Calu3 (cell line): ENCODE measurements at places on chromosomes 6 and 20.

DNA sequence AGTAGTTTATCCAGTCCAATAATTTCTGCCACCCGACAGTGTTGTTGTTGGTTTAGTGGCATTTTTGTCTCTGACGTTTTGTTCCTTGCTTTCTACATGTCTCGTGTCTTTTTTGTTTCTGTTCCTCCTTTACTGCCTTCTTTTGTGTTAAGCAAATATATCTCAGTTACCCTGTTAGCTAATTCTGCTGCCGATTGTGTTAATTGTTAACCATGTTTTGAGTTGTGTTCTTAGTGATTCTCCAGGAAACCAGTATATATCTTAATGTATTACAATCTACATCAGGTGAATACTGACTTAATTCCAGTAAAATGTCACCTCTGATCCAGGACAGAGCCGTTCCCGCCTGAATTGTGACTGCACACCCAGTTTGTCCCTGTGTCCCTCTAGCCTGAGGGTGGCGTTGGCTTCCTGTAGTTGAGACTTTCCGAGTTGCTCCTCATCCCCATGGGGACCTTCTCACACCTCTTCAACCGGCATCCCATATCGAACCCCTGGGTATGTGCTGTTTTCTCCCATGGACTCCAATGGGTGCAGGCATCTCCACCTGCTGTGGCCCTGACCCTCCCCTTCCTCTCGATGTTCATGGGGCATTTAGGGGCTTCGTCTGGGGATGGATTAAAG is 35.8 kb upstream of the BHLHE23 start:
- H3K27me3 ChIP-seq = peaks cover 100% of the 10 kb centered on the region
- H3K4me3 ChIP-seq = no peak overlapping the region
- peaks cover 11% of the 10 kb centered on the region for H3K4me1 ChIP-seq
- no peak overlapping the region for H3K27ac ChIP-seq
- no peaks in the 10 kb centered on the region for H3K36me3 ChIP-seq
- no peak for DNase-seq

DNA sequence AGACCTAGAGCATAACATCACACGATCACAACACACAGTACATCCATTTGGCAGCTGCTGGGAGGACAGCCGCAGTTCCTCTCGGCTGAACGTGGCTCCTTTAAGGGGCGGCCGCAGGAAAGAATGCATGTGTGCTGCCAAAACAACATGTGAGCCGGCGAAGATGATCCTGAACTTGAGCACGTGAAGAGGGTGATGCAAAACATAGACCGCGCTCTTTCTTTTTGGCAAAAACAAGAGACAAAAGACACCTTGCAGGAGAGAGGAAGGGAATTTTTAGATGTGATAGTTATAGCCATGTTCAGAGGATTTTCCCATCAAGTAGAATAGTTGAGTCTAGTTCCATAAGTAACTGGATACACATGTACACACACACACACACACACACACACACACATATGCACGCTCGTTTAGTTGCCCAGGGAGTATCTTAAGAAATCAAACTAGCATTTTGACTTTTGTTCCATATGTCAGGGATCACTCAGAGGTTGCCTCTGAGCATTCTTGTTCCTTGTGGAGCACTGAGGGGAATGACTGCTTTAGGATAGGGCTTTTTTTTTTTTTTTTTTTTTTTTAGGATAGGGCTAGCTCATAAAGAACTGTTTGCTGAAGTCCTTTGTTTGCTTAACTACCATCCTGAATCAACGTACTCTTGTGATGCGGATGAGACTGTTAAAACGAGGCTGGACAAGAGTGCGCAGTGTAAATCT is 21.7 kb upstream of the RANBP9 start:
- peak; percentile 6 for DNase-seq
- peaks cover 12% of the 10 kb centered on the region for H3K27me3 ChIP-seq
- no peak overlapping the region for H3K27ac ChIP-seq
- H3K4me3 ChIP-seq = peak overlapping the region; percentile 55
- peaks cover 5% of the 10 kb centered on the region for H3K36me3 ChIP-seq
- H3K4me1 ChIP-seq = peaks cover 8% of the 10 kb centered on the region

GRCh38 chr6:137390334-137390733 is 103.9 kb downstream of the OLIG3 start:
- no peaks in the 10 kb centered on the region for H3K36me3 ChIP-seq
- H3K4me1 ChIP-seq = no peaks in the 10 kb centered on the region
- H3K27me3 ChIP-seq = peaks cover 38% of the 10 kb centered on the region
- DNase-seq = no peak
- H3K4me3 ChIP-seq = no peak overlapping the region

- H3K4me1 ChIP-seq = no peaks in the 10 kb centered on the region
- no peak overlapping the region for H3K27ac ChIP-seq
- DNase-seq = no peak
- no peaks in the 10 kb centered on the region for H3K27me3 ChIP-seq
- peak overlapping the region; percentile 30 for H3K4me3 ChIP-seq
- peaks cover 4% of the 10 kb centered on the region for H3K36me3 ChIP-seq
Observed at GRCh38 chr20:14331646-14332045, 5.8 kb downstream of the FLRT3 start.

DNA sequence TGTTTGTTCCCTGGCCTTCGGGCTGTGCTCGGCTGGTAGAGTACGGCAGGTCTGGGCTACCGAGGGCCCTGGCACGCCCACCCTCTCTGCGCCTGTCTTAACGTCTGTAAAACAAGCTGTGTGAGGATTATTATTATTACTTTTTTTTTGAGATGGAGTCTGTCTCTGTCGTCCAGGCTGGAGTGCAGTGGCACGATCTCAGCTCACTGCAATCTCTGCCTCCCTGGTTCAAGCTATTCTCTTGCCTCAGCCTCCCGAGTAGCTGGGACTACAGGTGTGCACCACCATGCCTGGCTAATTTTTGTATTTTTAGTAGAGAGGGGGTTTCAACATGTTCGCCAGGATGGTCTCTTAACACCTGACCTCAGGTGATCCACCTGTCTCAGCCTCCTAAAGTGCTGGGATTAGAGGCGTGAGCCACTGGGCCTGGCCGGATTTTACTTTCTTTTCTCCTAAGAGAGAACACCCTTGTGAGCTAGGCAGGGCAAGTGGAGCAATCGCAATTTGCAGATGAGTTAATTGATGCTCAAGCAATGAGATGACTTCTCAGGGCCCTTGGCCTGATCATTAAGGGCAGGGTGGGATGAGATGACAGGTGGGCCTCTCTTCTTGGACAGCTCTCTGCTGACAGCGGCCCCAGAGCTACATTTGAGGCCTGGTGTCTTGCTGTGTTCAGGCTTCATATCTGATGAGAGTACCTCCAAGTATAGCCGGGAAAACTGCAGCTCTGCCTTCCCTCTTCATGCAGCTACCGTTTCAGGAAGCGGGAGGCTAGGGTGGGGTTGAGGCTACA is 859 bp upstream of the SMIM29 start:
- peak overlapping the region; percentile 81 for H3K4me3 ChIP-seq
- peak overlapping the region; percentile 97 for H3K27ac ChIP-seq
- H3K4me1 ChIP-seq = peaks cover 48% of the 10 kb centered on the region

DNA sequence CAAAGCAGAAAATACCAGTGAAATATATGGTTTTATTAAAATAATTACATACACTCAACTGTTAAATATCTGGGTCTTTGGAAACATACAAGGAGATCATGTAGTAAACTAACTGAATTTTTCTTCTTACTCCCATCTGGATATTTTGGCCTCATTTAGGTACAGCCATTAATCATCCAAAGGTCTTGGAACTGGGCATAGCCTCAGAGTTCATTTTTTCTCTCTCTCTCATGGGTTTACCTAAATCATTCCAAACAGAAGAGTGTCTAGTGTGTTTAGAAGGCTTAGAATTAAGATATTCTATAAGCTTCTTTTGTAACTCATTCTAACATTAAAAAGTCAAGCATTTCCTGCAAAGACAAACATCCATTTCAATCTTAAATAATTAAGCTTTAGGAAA is 79.4 kb downstream of the HMGCLL1 start:
- H3K4me3 ChIP-seq = no peak overlapping the region
- no peaks in the 10 kb centered on the region for H3K36me3 ChIP-seq
- no peak for DNase-seq
- H3K27ac ChIP-seq = no peak overlapping the region
- H3K4me1 ChIP-seq = no peaks in the 10 kb centered on the region

DNA sequence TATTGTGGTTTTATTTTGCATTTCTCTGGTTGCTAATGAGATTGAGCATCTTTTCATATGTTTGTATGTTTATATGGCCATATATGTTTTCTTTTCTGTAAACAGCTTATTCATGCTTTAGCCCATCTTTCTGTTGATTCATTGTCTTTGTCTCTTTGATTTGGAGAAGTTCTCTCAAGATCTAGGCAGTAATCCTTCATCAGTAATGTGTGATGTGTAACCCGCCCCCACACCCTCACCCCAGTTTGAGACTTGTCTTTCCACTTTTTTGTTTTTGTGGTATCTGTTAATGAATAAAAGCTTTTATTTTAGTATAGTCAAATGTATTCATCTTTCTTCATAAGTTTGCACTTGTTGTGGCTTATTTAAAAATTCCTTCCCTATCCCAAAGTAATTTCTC is 26.0 kb downstream of the ZC3H12D start:
- no peaks in the 10 kb centered on the region for H3K36me3 ChIP-seq
- H3K4me3 ChIP-seq = no peak overlapping the region
- H3K27me3 ChIP-seq = no peaks in the 10 kb centered on the region
- no peak for DNase-seq
- no peaks in the 10 kb centered on the region for H3K4me1 ChIP-seq

GRCh38 chr6:166104107-166104506 is 63.5 kb downstream of the TBXT start:
- DNase-seq = no peak
- H3K36me3 ChIP-seq = no peaks in the 10 kb centered on the region
- H3K27me3 ChIP-seq = peaks cover 42% of the 10 kb centered on the region
- H3K4me1 ChIP-seq = no peaks in the 10 kb centered on the region
- no peak overlapping the region for H3K27ac ChIP-seq
- no peak overlapping the region for H3K4me3 ChIP-seq

DNA sequence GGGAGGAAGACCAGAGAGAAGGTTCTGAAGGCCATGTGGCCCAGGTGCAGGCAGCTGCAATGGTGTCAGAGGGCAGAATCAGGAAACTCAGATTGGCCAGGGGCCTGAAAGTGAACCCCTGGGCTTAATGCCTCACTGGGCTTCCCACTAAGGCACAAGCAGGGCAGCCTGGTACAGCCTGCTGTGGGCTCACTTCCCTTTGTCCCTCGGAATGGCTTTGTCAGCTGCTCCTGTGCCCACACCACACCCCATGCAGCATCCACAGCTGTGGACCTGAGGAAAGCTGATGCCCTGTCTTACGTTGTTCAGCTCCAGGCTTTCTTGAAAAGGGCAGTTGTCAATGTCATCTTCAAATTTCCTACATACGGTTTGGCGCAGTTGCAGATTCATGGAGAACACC is 2.4 kb downstream of the CST9 start:
- no peaks in the 10 kb centered on the region for H3K4me1 ChIP-seq
- H3K27ac ChIP-seq = no peak overlapping the region
- H3K4me3 ChIP-seq = no peak overlapping the region
- H3K36me3 ChIP-seq = no peaks in the 10 kb centered on the region
- no peak for DNase-seq
- no peaks in the 10 kb centered on the region for H3K27me3 ChIP-seq

DNA sequence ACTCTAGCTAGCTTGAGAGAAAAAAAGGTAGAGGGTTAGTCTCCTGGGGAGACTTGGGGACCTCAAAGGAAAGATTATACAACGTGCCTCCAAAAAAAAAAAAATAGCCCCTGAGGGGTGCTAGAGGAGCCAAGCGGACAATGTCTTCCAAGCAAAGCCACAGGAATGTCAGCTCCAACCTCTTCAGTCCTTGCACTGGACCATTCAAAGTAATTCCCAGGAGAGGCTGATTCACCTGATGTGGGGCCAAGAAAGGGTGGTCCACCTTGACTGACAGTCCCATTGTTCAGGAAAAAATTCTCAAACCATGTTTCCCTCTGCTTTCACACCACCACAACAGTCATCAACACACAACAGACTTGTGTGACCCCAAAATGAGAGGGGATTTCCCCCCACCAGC is 30.7 kb downstream of the ASIP start:
- no peak overlapping the region for H3K27ac ChIP-seq
- no peak for DNase-seq
- peaks cover 24% of the 10 kb centered on the region for H3K36me3 ChIP-seq

DNA sequence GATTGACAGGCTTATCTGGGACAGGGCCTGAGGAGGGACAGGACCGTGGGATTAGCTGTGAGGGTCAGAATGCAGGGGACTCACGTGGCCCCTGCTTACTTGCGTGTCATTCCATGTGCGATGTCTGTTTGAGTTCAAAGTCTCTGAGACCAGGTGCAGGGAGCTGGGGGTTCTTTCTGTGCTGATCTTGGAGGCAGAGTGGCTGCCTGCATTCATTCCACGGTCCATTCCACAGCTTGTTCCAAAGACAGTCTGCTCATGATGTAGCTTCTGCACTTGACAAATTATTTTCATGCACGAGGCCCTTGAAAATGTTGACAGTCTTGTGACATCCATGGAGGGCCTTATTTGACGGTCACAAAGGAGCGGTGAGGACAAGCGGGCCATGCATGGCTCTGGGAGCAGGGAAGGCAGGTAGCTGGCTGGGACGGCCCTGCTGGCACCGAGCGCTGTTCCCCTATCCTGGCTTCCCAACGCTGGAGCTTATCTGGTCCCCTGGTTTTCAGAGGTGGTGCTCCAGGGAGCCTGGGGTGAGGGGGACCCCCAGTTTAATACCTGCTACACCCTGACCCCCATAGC is 156.3 kb upstream of the RNF24 start:
- peak overlapping the region; percentile 67 for H3K27ac ChIP-seq
- peaks cover 13% of the 10 kb centered on the region for H3K36me3 ChIP-seq
- peaks cover 27% of the 10 kb centered on the region for H3K4me1 ChIP-seq
- H3K4me3 ChIP-seq = peak overlapping the region; percentile 50
- no peaks in the 10 kb centered on the region for H3K27me3 ChIP-seq

DNA sequence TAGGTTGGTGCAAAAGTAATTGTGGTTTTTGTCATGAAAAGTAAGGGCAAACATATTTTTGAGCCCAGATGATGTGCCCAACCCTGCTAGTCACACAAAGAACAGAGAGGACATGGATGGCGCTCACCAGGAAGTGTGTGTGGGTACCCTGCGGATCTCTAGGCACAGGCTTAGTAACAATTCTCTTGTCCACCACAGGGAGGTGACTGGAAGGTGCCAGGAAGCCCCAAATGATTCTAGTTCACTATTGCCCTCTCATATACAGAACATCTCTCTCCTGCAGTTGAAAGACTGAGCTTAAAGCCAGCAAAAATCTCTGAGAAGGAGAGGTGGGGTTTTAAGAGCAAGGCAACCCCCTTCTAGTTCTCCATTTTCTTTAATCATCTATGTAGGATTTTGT is 272.1 kb upstream of the TAB2 start:
- no peaks in the 10 kb centered on the region for H3K36me3 ChIP-seq
- no peak overlapping the region for H3K27ac ChIP-seq
- no peak overlapping the region for H3K4me3 ChIP-seq

GRCh38 chr6:70819646-70820045 is 137.2 kb downstream of the B3GAT2 start:
- H3K27me3 ChIP-seq = no peaks in the 10 kb centered on the region
- no peaks in the 10 kb centered on the region for H3K4me1 ChIP-seq
- no peak overlapping the region for H3K4me3 ChIP-seq
- DNase-seq = no peak
